Activated CD4-positive, alpha-beta T cell treated with anti-CD3 and anti-CD28 coated beads for 24 hours (primary cell): ENCODE measurements at places on chromosomes 16 and 17.

DNA sequence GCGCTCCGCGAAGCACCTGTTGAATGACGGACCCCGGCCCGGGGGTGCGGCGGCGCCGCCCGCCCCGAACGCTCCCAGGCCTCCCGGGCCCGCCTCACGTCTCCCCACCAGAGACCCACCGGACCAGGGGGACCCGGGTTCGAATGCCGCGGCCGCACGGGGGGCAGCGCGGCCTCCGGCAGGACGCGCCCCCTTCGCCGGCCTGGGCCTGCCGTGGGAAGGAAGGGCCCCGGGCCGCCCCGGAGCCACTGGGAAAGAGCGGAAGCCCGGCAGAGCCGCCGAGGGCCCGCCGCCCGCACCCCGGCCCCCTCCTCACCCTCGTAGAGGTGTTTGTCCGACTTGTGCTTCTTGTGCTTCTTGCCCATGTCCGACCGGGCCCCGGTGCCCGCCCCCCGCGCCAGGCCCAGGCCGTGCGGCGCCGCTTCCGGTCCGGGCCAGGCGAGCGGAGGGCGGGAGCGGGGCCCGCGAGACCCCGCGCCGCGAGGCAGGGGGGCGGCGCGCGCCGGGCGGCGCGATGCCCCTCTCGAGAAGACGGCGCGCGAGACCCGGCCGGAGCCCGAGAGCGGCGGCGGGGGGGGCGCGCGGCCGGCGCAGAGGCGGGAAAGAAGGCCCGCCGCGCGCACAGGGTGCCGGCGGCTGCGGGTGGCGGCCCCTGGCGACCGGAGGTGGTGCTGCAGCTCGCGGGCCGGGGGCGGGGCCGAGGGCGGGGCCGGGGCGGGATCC lies at the start of gene BRD7:
BRD7 (minus strand) TSS at position 579 of the 723 bp plus-strand sequence; CDS start at position 365, 214 bp downstream.
- DNase-seq: peak; percentile 49

- DNase-seq: no peak
These were observed 28.1 kb downstream of the BANP start for GRCh38 chr16:87979352-87979751.

DNA sequence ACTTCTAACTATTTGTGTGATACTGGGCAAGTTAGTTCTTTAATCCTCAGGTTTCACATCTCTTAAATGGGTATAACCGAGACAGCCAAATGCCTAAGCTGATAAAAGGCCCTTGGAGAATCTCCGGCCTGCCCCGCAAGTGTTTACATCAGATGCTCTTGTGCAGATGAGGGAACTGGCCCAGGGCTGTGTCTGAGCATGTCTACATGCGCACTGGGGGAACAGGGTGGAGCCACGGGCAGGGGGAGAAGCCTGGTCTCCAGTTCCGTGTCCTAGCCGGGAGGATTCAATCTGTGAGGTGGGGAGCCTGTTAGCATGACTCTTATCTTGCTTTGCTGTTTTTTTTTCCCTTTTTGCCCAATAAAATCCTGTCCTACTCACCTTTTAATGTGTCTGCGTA lies 222.9 kb downstream of the CDH8 start:
- no peak for DNase-seq

DNA sequence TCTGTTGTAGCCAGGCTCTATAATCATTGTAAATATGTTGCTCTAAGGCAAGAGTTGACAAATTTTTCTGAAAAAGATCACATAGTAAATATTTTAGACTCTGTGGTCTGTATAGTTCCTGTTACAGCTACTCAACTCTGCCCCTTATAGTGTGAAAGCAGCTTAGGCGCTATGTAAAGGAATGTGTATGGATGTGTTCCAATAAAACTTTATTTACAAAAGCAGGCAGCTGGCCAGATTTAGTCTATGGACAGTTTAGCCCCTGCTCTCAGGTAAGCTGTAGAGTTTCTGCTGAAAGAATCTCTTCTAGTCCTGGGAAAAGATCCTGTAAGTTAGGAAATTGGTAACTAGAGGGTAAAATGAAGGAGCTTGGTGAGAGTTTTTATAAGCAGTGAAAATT lies 133.1 kb downstream of the SALL1 start:
- no peak for DNase-seq

GRCh38 chr16:87706278-87707000 lies 59.3 kb downstream of the KLHDC4 start:
- DNase-seq: no peak

- DNase-seq: peak; percentile 65
These were observed 13.0 kb downstream of the AIPL1 start for GRCh38 chr17:6421700-6422604.
